NCI-H2081 (cell line): ENCODE measurements at places on chromosomes 11 and 22.
A peak's percentile ranks its signal among the peaks of the same experiment; 100 is the strongest.

DNA sequence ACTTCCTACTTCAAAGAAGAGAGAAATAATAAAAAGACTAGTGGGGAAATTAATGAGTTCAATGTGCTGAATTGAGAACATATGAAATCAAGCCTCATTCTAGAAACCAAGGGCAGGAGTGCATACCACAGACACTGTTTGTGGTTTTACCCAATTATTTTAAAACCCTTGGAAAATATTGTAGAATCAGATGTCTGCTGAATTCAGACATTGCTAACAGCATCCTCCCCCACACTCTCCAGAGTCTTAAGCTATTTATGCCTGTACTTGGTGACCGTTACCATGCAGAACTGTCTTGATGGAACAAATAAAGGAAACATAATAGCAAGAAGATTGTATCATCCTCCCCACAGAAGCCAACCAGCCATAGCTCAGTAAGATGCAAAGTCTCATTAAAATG, 850.1 kb downstream of the NTM start:
- no peak for DNase-seq

- no peak for DNase-seq
Observed at GRCh38 chr11:99320769-99321290, 300.1 kb downstream of the CNTN5 start.

- DNase-seq, result no peak
Observed at GRCh38 chr22:45949891-45950290, 27.1 kb downstream of the WNT7B start.

- no peak for DNase-seq
Observed at GRCh38 chr22:28442711-28443525, 236.7 kb downstream of the TTC28 start.

DNA sequence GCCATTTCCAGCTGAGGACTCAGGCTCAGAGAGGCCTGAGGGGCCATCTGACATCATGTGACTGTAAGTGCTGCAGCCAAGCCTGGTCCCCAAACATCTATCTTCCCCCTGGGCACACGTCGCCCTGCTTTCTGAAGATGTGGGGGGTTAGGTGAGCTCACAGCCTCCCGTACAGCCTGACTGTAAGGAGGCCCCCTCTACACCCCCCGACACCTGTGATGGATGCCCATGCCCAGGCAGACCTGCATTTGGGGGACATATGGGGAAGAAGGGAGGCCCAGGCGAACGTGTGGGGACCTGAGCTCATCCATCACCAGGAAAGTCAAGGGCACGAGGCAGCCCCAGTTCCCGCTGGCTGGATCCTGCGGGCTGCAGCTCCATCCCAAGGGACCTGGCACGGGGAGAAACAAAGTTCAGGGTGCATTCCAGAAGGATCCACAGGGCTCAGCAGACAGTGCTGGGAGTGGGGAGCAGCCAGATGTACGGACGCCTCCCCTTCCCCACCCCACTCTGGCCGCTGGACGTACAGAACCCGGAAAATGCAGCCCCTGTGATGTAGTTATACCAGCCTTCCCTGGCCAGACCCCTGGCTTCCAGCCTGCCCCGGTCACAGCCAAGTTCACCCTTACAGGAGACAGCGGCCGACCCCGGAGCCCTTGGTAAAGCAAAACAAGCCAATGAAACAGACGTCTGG, 1431.4 kb downstream of the BRD1 start:
- DNase-seq, result no peak

DNA sequence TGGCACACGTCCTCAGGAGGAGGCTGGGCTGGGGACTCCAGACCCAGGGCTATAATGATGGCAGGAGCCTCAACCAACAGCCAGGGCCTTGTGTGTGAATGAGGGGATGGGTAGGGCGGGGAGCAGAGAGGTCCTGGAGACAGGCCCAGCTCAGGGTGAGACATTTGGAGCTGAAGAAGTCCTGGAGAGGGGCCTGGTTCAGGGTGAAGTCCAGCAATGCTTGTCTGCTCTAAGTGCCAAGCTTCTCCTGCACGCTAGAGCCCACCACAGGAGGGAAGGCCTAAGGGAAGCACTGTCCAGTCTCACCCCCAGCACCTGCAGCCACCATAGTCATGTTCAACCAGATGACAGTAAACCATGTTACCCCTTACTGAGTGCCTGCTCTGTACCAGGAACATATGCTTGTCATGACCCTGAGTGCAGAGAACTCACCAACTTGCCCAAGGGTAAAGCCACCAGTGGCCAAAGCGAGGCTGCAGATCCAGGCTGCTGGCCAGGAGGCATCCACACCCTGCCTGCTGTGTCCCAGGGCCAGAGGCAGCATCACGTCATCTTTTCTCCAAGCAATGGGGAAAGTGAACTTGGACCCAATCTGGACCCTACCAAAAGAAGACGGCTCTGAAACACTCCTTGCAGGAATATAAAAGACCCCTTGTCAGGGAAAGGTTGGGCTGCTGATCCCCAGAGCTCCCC, 24.0 kb downstream of the LMO1 start:
- DNase-seq, result no peak

DNA sequence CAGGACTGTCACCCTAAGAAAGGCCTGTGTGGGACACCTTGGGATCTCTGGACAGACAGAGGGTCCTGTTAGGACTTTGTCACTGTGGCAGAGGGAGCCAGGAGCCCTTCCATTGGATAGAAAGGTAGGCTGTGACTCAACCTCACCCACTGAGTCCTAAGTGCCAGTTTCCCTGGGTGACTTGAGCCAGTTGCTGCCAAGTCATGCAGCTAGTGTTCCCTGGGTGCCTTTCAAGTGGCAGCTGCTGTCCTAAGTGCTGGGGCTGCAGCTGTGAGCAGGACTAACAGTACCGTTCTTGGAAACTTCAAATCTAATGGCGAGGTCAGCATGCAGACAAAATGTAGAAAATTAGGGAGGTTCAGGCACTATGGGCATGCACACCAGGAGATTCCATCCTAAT, 393.7 kb downstream of the TMEM135 start:
- DNase-seq, result no peak

DNA sequence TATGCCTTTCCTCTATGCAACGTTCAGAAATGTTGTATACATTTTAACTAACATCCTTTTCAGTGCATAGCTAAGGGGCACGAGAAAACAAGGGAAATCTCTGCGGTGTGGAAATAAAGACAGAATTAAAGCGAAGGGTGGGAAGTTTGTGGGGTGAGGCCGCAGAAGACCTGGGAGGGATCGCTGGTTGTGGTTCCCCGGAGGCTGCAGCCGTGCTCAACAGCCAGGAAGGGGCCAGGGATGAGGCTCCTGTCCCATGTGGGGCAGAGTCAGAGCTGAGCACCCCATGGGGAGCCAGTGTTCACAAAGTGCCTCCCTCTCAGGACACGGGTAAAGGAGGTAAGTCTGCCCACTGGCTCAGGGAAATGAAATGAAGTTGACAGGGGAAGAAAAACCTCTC, 67.5 kb downstream of the MYEOV start:
- DNase-seq, result no peak

DNA sequence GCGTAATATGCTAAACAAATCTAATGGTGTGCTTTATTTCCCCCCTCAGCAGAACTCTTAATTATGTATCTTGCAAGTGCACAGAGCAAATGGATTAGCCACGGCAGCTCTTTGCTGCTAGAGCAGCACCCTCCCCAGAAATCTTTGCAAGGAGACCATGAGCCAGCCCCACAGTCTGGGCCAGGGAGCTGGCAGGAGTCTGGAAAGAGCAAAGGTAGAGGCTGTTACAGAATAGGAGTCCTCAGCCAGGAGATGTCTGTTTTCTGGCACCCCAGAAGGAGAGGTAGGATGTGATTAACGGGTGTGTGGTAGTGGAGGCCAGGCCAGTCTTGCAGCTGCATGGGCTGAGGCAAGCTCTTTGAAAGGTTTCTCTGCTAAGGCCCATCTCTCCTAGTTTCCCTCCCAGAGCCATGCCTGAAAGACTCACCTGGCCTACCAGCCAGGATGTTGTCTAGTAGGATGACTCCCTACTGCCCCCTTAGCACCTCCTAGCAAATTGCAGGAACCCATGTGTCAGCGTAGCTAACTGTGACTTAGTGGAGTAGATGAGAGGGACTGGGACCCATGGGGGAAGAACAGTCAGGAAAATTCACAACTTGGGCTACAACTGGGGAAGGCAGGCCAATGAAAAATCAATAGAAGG, 557.2 kb downstream of the BUD13 start:
- DNase-seq, result peak; percentile 39

- peak; percentile 79 for DNase-seq
Observed at GRCh38 chr22:24894220-24894975, 52.1 kb downstream of the LHFPL7 start.

DNA sequence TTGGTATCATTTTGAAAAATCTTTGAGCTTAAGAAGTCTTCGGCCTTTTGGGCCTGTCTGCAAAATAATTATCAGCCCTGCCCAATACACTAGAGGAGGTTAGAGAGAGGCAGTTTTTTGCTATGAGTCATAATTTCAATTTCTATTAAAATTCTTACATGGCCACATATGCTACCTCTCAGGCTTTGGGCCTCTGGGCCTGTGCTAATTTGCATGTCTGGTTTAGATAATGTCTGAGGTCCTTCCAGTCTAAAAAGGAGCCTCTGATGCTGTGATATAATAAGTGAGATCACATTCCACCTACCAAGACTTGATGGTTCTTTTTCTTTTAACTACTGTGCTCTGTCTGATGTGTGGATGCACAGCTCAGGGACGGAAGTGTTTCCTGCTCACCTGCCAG, 70.8 kb downstream of the KCNJ1 start:
- no peak for DNase-seq

GRCh38 chr22:37819105-37819433, 4.1 kb upstream of the GALR3 start:
- no peak for DNase-seq

- DNase-seq, result no peak
Observed at GRCh38 chr11:17353821-17354600, 2.4 kb downstream of the NCR3LG1 start.

- peak; percentile 4 for DNase-seq
Observed at GRCh38 chr22:37077802-37078448, 26.4 kb downstream of the KCTD17 start.

DNA sequence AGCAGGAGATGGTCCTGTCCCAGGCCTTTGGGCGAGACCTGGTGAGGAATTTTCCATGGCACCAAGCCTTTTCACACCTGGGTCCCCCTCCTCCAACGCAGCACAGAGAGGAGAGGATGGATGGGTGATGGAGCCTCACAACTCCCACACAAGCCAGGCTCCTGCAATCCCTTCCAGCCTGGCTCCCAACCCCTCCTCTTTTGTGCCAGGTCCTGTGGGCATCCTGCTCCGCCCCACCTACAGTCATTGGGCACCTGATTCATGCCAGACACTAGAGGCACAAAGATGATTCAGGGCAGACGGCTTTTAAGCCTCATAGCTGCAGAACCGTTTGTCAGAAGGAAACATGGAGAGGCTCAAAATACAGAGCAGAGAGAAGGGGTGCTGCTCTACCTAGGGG, 16.1 kb upstream of the MYRF start:
- DNase-seq, result no peak

DNA sequence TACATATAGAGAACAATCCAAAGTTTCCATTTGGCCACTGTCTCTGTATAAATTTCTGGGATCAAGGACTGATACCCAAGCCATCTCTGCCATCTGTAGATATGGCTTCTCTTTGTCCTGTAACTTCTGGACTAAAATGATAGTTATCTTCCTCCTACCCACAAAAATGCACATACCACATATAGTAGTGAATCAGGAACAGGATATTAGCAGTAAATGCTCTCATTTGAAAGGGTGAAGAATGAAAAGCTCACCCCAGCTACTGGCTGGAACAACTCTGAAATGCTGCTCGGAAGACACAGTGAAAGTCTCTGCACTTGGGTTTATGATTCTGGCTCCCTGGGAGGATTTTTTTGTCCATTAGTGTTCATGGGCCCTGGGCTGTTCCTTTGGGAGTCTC, 856.4 kb upstream of the LRRC4C start:
- no peak for DNase-seq

DNA sequence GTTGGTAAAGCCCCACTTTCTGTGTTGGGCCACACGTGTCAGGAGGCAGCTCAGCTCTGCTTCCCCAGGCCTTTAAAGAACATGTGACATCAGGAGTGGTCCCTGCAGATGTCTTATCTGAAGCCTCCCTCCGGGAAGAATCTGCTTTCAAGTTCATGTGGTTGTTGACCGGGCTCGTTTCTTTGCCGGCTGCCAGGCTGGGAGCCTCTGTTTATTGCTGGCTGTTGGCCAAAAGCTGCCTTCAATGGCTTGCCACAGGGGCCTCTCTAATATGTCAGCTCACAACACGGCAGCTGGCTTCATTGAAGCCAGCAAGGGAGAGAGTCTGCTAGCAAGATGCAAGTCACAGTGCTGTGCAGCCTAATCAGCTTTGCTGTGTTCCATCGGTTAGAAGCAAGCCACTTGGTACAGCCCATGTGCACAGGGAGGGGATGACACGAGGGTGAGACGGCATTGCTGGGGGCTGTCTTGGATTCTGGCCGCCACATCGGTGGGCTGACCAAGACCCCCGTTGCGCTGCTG, 14.6 kb downstream of the MRGPRF start:
- DNase-seq, result peak; percentile 64

- no peak for DNase-seq
Observed at GRCh38 chr22:48782326-48782725, 1045.3 kb downstream of the BRD1 start.

GRCh38 chr11:7256943-7257342, 5.2 kb downstream of the SYT9 start:
- no peak for DNase-seq

- no peak for DNase-seq
Observed at GRCh38 chr22:47111626-47112581, 349.5 kb downstream of the TBC1D22A start.

- DNase-seq, result no peak
Observed at GRCh38 chr11:1815311-1815710, 19.5 kb upstream of the SYT8 start.

DNA sequence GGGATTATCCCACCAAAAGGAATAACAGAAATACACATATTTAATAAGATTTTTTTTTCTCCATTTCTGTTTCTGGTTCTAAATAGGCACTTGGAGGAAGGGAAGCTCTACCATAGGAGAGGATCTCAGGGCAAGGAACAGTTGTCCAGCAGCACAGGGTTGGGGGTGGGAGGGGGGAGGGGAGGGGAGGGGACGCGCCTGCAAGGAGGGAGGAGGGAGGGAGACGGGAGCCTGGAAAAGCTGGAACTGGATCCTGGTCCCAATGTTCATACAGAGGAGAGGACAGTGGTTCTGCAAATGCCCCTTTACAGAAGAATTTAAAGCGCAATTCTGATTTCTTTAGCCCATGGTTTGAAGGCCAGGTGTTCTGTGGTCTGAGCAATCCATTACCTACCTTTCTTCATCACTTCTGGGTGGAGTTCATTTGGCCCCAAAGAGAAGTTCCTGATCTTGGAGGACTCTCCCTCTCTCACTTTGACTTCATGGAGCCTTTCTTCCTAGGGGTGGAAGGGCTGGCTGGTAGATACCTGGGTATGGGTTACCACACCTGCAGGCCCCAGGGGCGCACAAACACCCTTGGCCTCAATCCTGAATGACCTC, 348.9 kb upstream of the NCAM1 start:
- no peak for DNase-seq

DNA sequence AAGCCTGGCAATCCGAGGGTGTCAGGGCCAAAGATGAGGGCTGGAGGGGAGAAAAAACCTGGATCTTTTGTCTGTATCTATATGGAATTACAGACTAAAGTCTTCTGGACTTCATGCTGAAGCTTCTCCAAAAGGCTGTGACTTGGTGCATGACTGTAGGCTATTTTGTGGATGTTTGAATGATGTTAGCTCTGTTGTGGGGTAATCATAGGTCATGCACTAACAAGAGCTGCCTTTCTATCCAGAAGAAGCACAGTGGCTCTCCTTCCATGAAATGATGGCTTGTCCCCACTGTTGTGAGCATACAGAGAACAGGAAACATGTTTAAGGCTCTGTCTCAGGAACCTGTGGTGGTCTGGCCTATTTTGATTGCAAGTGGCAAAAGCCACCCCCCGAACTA, 263.3 kb upstream of the PLET1 start:
- DNase-seq, result no peak
